CD4-positive, alpha-beta T cell treated with Interleukin-12 subunit alpha and Interleukin-12 subunit beta, for 1 hour (primary cell): ENCODE measurements at places on chromosomes 3 and 15.

- DNase-seq, result no peak
These were observed 134.1 kb upstream of the MEF2A start for GRCh38 chr15:99431661-99432091.

DNA sequence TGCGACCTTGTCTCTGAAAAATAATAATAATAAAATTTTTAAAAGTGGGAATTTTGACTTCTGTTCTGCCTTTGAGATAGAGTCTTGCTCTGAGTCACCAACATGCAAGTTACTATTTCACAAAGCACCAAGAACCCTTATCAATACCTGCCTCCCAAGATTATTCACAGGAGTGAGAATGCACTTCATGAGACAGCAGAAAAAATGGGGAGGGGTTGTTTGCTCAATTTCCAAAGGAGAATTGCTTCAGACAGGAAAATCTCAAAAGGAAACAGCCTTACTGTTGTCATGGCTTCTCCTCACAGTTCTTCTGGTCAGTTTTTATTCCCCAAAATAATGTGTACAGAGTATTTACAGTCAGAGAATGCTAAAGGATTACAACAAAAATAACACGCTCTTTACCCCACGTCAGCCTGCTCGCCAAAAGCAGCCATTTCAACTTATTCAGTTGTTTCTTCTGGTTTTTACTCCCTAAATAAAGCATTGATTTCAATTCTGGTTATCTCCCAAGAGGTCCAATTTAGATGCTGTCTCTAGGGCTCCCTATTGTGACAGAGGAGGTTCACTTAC lies 89.0 kb downstream of the PPCDC start:
- no peak for DNase-seq

DNA sequence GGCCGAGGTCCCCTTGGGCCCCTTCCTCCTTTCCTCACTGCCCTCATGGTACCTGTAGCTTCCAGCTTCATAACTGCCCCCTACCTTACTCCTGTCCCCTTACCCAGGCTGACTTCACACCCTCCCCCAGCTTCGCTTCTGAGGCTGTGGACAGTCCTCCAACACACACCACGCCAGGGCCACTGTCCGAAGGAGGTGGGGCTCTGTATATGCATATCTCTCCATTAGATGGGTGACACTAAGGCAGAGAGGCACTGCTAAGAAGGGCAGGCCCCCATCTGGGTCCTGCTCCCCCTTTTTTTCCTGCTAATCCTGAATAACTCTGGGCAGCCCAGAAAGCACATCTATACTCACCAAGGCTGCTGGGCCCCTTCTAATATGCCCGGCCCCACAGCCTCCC lies 1.0 kb upstream of the COL7A1 start:
- DNase-seq, result no peak

- no peak for DNase-seq
These were observed 175.4 kb upstream of the LINGO1 start for GRCh38 chr15:77808075-77808474.

DNA sequence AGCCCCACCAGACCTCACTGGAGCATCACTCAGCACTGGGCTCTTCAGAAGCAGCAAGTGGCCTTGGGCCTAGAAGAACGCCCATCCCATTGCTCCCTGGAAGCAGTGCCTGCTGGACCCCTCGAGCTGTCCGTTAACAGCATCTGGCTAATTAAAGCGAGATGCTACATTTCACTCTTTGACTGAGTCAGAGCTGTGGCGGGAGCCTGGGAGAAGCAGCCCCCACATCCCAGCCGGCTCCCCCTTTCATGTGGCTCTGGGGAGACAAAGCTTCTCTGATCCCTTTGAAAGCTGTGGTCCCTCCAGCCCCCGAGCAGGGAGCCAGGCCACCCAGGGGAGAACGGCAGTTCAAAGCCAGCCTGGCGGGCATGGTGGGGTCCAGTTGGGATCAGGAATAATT lies 103.7 kb downstream of the MEGF11 start:
- DNase-seq, result no peak

- DNase-seq, result no peak
These were observed 26.6 kb downstream of the DCP1A start for GRCh38 chr3:53320697-53321096.

- DNase-seq, result no peak
These were observed 311.6 kb downstream of the CNTN6 start for GRCh38 chr3:1404270-1404962.

GRCh38 chr3:177618873-177619733 lies 421.8 kb upstream of the TBL1XR1 start:
- DNase-seq, result no peak

DNA sequence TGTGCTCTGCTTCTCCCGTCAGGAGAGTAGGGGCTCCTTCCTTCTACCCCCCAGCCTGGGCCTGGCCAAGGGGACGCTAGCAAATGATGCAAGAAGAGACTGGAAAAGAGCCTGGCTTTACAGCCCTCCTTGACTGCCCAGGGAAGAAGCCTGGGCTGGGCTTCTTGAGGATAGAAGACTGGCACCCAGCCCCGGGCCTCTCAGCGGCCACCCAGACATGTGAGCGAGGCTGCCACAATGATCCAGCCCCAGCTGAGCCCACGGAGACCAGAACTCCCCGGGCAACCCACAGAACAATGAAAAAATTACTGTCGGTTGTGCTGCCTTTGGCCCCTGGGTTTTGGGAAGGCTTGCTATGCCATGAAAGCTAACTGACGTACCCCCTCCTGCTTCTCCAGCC lies 100.6 kb upstream of the PRR20G start:
- DNase-seq, result no peak
